Psoas muscle (tissue), 8 donors: ENCODE measurements at places on chromosomes 1 and 21. TPM values are rescaled to one million over a fixed set of nuclear protein-coding genes. Genes with fewer than 3 reads are reported as not detected.

Gene ANGPTL7
- 1.6 TPM for polyA plus RNA-seq

- DNase-seq: peak; percentile 50
Measured at GRCh38 chr21:42056996-42057689, 14.0 kb upstream of the UMODL1 start.

GRCh38 chr1:114979278-114979891 is 50.2 kb upstream of the TSHB start:
- no peak for DNase-seq

GRCh38 chr1:11748294-11749202 is 12.6 kb downstream of the AGTRAP start:
- DNase-seq: no peak

GRCh38 chr1:93801471-93801870 is 77.5 kb downstream of the DNTTIP2 start:
- DNase-seq: no peak

GRCh38 chr1:6259491-6260362 is 1.2 kb downstream of the GPR153 start:
- DNase-seq: peak; percentile 89
